ENCODE measurements at places on chromosomes 4 and X.

- no peak for DNase-seq
These were observed 4.1 kb downstream of the IL9R start for GRCh38 chrX:156001667-156002021.

- no peak for DNase-seq
These were observed 2.4 kb downstream of the NKX3-2 start for GRCh38 chr4:13541720-13542576.

- DNase-seq = no peak
These were observed 183.7 kb downstream of the NR3C2 start for GRCh38 chr4:148258535-148258934.

- no peak for DNase-seq
These were observed 387.5 kb upstream of the FTHL17 start for GRCh38 chrX:31459361-31459760.

DNA sequence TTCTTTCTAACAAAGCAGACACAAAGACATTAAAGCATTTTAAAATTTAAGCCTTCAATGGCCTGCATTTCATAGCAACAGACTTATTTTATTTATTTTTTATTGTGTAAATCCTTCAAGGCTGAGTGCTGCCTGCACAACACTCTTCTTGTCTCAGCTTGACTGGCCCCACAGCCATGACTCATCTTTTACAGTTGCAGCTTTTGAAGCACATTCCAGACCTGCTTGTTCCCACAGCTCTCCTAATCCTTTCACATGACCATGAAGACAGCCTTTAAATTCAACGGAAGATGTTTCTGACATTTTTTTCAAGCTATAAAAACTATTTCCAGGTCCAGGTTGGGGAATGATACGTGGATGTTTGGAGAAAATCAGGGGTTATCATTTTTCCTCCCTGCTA, 276.9 kb upstream of the TACR3 start:
- no peak for DNase-seq

GRCh38 chr4:39637586-39638353, 895 bp downstream of the SMIM14 start:
- DNase-seq = peak; percentile 39
